Tongue (tissue), 3 donors: ENCODE measurements at places on chromosomes 4 and X. TPM values are rescaled to one million over a fixed set of nuclear protein-coding genes. Genes with fewer than 3 reads are reported as not detected.

The SASH3 gene
- 1.5 TPM for total RNA-seq

The PABPC1L2A gene
- total RNA-seq = not detected

The IDS gene
- total RNA-seq = 28.3 TPM

The SNCA gene
- 17.7 TPM for total RNA-seq

The PPP4R3C gene
- not detected for total RNA-seq

DNA sequence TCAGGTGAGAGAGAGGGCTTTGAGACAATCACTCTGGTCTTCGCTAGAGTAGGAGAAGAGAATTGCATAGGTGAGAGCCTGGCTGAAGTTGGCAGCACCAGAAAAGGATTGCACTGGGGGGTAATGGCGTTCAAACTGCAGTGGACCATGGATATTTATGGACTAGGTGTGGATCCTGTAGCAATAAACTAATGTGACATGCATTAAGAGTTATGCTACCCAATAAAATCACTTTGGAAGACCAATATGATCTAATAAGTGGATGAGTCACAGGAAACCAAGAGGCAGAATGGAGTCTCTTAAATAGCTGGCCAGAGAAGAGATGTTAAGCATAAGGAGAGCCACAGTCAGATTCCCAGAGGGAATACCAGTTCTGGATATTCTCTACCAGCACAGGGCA, 259.8 kb downstream of the FBXO8 start:
- DNase-seq = no peak

DNA sequence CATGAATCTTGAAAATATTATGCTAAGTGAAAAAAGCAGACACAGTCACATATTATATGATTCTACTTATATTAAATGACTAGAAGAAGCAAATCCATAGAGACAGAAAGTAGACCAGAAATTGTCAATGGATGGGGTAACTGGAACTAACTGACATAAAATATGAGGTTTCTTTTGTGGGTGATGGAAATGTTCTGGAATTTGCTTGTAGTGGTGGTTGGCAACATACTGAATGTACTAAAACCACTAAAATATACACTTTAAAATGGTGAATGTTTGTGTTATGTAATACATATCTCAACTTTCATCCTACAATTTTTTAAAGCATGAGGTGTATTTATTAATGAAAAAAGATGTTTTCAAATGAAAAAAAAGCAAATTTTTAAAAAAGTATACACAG, 14.7 kb downstream of the CNOT6L start:
- no peak for DNase-seq

- DNase-seq = no peak
Measured at GRCh38 chrX:7746856-7747255, 96.1 kb upstream of the VCX start.

GRCh38 chrX:131633285-131633917, 89.5 kb downstream of the OR13H1 start:
- DNase-seq = peak; percentile 79

DNA sequence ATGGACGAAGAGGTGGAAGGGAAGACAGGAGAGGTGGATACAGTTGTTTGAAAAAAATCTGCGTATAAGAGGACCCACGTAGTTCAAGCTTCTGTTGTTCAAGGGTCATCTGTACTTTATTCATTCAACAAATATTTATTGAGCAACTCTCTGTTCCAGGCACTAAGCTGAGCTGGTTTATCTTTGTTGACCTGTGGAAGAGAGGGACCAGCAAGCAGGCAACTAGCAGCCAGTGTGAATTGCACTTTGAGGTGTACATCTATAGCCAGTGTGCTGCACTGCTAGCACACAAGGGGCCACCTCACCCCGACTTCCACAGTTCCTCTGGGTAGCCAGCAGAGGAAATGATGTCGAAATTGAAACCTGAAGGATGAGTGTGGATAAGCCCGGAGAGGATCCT, 191.4 kb downstream of the SOWAHB start:
- DNase-seq = no peak

DNA sequence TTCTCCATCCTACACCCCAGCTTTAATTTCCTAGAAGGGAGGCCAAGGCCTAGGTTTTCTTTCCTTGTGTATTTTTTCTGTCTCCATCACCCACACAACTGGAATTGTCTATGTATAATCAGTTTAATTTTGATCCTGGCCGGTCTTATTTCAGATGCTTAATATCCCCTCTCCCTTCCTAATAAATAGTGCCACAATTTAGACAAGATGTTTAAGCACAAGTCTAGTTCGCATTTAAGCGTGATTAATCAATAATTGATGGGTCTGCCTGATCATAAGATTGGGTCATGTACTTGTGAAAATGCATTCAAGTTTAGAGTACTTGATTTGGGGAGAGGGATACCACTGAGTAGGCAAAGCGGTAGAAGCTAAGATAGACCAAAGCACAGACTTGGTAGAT, 2.4 kb downstream of the BMP2K start:
- DNase-seq = no peak

DNA sequence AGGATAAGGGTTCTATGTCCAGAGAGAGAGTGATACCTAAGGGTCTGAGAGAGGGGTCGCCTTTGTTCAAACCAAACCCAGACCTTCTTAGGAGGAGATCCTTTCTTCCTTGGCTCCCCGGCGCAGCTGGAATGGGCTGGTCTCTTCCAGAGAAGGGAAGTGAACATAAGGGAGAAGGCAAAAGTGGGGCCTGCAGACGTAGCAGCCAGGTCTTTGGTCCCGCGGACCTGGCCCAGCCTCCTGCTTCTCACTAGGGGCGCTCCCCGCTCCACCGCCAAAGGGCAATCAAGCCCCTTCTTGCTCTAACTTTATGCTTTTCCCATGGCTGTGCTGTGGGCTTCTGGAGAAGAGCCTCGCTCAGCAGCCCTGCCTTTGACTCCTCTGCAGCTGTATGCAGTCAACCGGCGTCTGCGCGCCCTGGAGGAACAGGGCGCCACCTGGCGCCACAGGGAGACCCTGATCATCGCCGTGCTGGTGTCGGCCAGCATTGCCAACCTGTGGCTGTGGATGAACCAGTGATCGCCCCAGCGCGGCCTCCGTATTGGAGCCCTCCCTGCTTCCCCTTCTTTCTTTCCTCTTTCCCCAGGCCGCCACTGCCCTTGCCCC, 6.5 kb downstream of the FATE1 start:
- DNase-seq = peak; percentile 73

GRCh38 chrX:13816643-13817627, at the start of gene GPM6B:
GPM6B (minus strand) TSS chrX:13817093; CDS start chrX:13816904, 189 bp downstream.
- DNase-seq = peak; percentile 16

DNA sequence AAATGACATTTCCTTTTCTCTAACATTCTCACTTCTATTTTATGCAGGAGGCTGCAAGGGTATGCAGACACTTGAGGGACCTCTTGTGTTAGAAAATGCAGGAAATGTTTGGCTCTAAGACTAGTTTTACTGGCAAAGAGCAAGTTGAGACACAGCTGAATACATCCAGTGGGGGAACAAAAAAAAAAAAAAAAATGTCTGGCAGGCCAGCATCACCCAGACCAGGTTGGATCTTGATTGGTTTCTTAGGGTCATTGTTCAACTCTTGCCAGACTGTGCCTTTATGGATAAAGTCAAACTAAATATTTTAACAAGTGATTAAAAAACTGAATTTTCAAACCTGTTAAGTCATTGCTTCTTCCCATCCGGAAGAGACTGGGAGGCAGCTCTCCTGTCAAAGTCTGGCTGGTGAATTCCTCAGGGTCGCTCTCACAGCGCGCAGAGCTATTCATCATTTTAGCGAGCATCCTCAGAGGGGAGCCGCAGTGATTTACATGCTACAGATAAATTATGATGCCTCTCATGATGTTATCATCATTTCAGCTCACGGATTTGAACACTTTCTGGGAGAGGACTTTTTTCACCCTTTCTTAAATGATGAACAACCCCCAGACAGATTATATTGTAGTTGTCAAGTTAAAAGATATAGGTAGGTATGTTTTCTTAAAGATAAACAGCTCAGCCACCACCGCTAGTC, 23.6 kb upstream of the PACRGL start:
- peak; percentile 10 for DNase-seq

DNA sequence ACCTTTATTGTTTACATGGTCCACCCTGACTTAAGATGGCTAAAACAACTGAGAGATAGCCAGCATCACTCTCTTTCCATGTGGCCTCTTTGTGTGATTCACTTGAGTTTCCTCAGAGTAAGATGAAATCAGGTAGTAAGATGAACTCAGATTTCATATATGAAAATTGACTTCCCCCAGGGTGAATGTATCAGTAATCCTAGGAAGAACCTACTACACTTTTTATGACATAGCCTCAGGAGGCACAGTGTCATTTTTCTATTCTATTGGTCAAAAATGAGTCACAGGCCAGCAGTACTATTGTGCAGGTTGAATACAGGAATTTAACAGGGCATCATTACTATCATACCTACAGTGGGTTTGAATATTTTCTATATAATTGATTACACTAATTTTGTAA, 14.6 kb upstream of the SULT1E1 start:
- no peak for DNase-seq

DNA sequence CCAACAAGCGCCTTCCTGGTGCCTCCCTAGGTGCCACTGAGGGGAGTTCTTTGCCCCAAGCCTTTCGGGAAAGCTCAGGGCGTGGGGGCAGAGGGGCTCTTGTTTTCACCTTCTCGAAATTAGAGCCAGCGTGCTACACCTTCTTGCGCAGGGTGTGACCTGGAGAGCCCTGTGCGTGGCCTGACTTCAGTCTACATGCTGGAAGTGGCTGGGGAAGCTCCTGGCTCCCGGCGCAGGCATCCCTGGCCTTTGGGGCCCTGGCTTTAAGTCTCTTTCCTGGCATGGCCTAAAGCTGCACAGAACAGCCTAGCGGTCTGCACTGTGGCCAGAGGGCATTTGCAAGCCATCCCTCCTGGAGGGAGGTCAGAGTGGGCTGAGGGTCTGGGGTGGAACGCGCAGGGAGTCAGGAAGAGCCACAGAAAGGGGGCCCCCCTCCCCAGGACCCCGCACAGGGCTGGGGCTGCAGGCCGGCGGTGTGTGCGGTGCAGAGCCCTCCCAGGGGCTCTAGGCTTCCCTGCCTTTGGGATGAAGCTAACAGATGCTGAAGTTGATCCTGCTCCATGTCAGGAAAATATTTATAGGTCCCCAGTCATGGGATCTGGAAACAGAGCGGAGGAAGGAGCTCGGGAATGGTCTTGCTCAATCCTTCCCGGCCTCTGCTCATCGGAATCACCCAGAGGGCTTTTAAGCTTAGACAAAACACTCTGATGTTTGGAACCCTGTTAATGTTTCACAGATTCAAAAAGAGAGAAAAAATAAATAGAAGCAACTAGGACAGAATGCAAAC, 781 bp upstream of the SPON2 start:
- DNase-seq = peak; percentile 81

DNA sequence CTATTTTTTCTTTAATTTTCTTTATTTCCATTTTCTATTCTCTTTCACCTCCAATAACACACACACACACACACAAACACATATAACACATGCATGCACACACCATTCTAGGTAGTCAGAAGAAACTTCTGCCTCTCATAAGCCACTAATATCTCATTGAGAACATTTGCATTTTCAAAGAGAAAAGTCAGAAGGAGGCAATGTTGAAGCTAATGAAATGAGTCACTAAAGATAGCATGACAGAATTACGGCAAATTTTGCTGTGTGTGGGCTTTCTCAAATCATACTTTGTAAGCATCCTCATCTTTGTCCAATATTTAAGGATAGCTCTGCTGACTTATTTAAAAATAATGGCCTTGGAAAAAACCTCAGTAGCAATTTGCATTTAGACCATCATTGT, 291.3 kb downstream of the GUCY2F start:
- DNase-seq = no peak

DNA sequence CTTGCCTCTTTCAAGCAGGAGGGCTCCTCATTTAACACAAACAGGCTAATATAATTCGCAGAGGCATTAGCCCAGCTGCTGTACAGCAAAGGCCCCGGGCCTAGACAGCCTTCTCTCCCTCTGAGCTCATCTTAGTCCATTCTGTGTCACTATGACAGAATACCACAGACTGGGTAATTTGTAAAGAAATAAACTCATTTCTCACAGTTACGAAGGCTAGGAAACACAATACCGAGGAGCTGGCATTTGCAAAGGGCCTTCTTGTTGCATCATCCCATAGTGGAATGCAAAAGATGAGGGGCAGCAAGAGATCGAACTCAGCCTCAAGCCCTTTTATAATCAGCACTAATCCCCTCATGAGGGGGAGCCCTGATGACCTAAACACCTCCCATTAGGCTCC, 48.5 kb downstream of the TSPAN5 start:
- no peak for DNase-seq

DNA sequence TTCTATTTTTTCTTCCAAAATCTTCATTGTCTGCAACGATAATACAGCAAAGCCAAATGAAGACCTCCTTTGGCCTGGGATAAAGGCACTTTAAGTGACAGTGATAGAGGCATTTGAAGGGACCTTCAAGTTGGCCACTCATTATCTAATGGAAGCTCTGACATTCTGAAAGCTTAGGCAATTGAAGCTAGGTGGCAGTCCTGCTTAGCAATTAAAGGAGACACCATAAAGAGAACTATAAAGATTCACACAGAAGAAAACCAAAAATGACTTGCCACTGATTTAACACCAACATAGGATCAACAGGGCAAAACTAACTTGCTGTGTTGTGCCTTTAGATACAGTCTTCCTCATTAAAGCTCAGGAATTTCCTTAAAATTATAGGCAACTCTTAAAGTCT, 103.3 kb upstream of the TSPAN7 start:
- peak; percentile 8 for DNase-seq

- DNase-seq = no peak
Measured at GRCh38 chr4:41815473-41815872, 66.9 kb upstream of the PHOX2B start.

DNA sequence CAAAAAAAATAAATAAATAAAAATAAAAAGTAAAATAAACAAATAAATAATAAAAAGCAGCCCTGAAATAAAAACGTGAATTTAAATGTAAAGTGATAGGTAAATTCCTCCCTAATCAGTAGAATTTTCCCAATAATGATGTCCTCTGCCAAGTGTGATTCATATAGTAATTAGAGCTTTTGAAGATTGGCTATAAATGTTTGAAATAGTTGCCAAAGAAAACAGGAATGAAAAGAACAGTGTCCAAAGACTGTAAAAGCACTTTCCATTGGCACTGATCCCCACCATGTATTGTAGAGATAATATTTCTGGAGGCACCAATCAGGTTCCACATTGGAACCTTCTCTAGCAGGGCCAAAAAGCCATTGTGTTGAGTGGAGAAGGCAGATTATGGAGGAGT, 25.9 kb upstream of the SMARCAD1 start:
- DNase-seq = no peak

GRCh38 chrX:9676738-9677097, 88.9 kb downstream of the GPR143 start:
- no peak for DNase-seq

DNA sequence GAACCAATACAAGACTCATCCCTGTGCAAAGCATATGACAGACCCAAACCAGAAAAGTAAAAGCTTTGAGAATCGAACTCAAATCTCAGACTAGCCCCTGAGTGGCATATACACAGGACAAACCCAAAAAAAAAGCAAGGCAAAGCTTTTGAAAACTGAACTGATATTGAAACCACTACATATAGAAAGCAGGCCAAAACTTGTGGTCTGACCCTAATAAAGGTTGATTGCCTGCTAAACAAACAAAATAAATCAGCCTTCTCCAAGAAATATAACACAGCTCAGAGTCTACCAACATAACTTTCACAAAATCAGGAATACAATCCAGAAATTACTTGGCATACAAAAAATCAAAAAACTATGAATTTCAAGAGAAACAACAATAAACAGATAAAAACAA, 40.3 kb downstream of the LRBA start:
- no peak for DNase-seq
